ENCODE measurements at places on chromosomes 16 and 17.

- no peak for DNase-seq
Measured at GRCh38 chr17:10285896-10286295, 86.9 kb downstream of the MYH13 start.

DNA sequence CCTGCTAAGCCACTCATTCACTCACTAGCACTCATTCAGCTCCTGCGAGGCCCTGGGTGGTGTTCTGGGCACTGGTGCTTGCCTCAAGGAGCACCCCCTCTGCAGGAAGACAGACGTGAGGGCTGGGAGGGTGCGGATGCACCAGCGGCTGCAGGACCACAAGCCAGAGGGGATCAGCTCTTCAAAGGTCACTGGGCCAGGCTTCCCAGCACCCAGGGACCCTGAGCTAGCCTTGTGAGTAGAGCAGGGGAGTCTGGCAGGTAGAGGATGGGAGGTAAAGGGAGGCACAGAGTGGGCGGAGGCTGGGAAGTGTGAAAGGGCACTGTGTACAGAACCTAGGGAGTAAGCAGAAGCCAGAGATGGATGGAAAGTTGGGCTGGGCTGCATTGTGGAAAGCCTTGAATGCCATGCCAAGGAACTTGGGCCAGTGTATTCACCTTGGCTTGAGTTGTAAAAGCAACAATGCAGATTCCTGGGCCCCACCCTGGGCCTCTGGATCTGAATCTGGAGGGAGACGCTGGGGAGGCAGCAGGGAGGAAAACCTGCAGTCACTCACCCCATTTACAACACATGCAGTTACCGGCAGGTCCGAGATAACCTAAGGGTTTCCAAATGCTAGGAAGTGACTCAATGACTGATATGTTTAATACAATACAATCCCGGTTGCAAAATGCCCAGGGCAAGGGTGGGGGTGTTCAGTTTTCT lies 1.7 kb downstream of the IL4R start:
- DNase-seq, result no peak

GRCh38 chr17:49288388-49288787 lies 57.8 kb upstream of the PHOSPHO1 start:
- DNase-seq, result no peak

DNA sequence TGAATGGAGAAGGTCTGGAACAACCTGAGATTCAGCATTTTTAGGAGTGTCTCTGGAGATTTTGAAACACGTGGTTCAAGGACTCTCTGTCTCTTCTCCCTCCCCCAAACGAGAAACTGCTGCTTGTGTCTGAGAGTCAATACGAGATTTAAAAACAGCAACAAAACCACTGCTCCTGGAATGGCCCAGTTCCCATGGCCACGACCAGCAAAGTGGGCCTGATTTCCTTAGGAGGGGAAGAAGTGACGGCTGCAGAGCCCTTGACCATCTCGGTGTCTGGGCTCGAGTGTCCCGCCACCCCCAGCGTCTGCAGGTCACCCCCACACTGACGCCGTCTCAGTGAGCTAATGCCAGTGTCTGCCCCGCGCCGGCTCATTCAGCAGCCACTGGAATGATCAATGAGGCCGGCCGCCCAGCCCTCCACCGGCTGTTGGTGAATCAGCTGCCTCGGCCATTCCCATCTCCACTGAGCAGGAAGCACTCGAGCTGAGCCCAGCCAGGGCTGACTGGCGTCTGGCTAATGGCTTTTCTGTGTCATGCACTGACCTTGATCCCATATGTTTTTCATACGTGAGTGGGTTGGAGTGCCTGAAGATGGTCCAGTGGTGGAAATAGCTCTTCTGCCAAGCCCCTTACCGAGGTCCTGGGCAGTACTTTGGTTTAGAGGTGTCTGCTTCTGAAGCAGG lies 151.8 kb downstream of the PITPNC1 start:
- no peak for DNase-seq

DNA sequence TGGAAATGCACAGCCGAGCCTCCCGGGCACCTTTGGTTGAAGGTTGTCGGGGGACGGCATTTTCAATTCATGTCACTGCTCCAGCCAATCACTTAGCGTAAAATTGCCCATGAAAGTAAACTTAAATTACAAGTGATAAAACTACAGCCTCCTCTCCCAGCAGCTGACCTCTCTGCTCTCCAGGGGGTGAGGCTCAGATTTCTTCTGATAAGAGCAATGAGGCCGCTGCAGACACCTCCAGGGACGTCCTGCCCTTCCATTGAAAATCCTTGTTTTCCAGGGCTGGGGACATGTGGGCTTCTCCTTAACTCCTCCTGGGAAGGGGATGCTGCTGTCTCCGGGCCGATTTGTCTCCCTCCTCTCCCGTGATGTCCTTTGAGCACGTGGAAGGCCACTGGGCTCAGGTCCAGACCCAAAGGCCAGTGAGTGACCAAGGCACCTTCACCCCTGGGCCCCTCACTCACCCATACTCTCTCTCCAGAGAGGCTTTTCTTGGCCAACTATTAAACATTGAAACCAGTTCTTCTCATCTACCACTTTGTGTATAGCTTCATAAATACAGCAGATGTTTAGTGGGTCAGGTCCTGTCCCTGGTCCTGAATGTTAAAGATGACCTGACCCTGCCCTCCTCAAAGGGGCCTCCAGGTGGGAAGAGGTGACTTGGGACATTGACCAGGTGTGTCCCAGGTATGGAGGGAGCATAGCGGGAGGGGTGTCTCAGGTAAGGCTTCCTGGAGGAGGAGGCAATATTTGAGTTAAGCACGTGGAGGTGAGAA lies 52.3 kb downstream of the MGAT5B start:
- DNase-seq, result no peak

- DNase-seq, result no peak
Measured at GRCh38 chr16:57146040-57146647, 39.7 kb downstream of the PSME3IP1 start.

DNA sequence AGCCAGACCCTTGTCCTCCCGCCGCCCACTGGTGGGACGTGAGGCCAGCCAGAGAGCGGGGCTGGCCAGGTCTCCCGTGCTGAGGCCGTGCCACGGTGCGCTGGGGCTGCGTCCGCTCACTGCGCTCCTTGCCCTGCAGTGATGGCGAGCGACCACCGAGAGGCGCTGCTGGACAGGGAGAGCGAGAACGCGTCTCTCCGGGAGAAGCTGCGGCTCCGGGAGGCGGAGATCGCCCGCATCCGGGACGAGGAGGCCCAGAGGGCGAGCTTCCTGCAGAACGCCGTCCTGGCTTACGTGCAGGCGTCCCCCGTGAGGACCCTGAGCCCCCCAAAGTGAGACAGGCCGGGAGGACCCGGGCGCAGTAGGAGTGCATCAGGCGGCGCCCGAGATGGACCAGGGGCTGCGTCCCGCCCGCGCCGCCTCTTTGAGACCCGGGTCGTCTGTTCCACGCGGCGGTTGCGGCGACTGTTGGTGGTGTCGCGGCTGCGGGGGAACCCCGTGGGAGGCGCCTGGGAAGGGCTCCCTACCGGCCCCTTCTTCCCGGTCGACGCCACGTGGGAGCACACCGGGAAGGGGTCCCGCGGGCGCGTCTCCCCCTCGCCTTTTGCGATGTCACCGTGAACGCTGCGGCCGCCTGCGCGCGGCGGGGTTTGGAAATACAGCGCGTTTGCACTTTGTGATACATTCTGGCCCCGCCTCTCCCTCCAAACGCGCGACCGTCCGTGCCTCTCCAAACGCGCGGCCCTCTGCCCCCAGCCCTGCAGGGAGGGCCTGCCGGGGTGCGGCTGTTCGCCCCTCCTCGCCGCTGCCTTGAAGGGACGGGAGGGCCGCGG lies 792 bp upstream of the RAC3 start:
- peak; percentile 75 for DNase-seq

DNA sequence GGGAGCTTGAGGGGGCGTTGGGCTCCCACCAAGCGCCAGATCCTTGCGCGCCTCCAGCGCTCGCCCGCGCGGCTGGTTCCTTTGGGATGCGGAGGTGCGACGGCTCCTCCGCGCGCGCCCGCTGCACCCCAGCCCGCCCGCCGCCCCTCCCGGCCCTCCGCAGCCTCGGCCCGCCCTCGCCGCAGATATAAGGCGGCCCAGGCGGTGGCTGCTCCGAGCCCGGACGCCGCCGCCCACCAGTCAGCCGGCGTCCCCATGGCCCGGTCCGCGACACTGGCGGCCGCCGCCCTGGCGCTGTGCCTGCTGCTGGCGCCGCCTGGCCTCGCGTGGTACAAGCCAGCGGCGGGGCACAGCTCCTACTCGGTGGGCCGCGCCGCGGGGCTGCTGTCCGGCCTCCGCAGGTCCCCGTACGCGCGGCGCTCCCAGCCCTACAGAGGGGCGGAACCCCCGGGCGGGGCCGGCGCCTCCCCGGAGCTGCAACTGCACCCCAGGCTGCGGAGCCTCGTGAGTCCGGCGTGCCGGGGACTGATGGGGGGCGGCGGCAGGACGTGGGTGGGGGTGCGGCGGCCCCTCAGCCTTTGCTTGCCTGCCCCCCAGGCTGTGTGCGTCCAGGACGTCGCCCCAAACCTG lies at the start of gene NPB:
NPB (plus strand) TSS at position 216 of the 630 bp plus-strand sequence; CDS start at position 256, 40 bp downstream.
- DNase-seq, result no peak

DNA sequence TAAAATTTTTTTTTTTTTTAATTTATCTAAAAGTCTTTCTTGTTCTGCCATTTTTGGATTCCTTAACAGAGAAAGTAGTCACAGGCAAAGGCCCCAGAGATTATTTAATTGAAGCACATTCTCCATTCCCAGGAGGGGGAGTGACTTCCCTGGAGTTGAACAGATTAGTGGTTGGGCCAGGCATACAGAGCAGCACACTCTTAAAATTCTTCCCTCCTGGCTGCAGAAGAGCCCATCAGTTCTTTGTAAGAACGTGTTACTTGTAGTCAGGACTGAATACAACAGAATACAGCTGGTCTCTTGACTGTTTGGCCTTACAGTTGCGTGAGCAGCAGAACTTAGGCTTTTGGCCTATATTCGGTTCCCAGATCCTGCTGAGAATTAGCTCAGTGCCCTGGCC lies 1.8 kb downstream of the ALKBH5 start:
- DNase-seq, result no peak

DNA sequence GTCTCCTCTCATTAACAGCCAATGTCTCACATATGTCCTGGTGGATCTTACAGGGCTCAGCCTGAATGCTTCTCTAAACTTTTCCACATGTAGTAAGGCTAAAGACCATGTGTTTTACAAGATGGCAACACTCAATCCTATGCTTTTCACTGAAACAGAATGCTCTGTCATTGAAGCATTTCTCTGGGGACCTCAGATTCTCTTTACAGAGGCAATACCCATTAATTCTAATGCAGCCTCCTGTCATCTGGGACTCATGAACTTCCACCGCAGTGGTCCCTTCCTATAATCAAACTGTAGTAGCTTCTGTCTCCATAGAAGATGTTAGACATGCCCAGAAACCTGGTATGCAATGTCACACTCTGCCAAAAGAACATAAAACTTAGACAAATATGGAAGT lies 926.6 kb upstream of the RBFOX1 start:
- no peak for DNase-seq

- no peak for DNase-seq
Measured at GRCh38 chr17:39018267-39019134, 51.3 kb upstream of the FBXO47 start.

GRCh38 chr16:86946396-86946795 lies 368.0 kb downstream of the FOXL1 start:
- DNase-seq, result no peak

DNA sequence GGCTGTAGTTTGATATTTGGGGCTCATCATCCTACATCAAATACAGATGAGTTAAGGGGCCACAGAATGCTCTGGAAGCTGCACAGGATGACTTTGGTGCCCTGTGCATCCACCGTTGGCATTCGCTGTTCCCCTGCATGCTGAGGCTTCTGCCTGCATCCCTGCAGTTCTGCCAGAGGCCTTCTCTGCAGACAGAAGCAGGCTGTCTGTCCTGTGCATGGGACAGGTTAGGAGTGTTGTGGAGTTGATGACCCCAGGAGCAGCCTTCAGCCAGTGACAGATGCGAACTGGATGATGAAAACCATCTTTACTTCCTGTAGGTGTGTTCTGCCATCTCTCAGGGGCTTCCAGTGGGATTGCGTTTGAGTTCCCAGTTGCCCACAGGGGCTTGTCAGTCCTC lies 13.6 kb upstream of the TNS4 start:
- no peak for DNase-seq

DNA sequence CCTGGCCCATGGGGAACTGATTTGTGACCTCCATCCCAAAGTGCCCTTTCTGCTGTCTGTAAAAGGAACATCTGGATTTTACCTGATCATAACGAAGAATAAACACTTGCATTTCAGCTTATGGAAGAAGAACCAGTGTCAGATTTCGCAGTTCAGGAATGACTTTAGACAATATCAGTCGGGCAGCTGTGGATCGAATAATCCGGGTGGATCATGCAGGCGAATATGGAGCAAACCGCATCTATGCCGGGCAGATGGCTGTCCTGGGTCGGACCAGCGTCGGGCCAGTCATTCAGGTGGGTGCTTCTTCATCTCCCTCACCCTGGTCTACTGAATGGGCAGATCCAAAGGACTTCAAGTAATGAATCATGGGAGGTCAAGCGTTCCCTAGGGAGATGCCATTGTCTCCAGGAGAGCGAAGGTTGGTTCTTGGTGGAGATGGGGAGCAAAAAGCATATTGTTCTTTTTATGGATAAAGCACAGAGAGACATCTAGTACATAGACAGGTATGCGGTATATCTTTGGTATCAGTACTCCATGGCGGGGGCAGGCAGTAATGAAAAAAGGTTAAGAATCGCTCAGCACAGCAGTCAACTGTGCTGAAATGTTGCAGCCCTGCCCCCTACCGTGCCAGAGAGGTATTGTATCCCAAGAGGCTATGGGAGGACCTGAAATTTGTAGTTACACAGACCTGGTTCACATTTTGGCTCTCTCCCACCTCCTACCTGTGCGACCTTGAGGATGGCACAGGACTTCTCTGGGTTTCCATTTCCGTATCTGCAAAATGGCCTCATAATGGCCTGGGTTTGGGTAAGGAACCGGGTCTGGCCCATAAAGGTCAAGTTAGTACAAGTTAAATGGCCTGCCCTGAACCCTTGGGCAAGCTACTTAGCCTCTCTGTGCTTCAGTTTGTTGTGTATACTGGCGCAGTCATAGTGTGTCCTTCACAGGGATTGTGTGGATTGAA lies 4.7 kb downstream of the COQ7 start:
- DNase-seq, result peak; percentile 26

- DNase-seq, result no peak
Measured at GRCh38 chr16:57069635-57070370, 22.6 kb upstream of the CPNE2 start.

- DNase-seq, result no peak
Measured at GRCh38 chr17:31357091-31357490, 34.4 kb upstream of the RAB11FIP4 start.

GRCh38 chr16:80610481-80611156 lies 69.8 kb downstream of the DYNLRB2 start:
- DNase-seq, result no peak

DNA sequence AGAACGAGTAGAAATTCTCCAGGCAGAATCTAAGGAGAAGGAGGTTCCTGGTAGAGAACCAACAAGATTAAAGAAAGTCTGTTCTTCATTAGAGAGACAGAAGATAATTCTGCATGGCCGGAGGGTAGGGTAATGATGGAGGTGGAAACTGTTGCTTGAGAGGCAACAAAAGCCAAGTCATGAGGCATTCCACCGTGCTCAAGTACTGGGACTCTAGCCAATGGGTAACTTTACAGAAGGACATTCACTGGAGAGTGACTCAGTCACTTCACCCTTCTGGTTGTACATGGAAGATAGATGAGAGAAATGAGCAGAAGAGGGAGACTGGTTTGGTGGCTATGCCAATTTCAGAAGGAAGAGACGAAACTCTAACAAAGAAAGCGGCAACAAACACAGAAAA lies 53.6 kb upstream of the ANKFN1 start:
- DNase-seq, result no peak

Measured in T follicular helper cell (primary cell).